ENCODE measurements at places on chromosomes 6 and 20.
A peak's percentile ranks its signal among the peaks of the same experiment; 100 is the strongest.

- no peak for DNase-seq
Observed at GRCh38 chr6:87791982-87792381, 89.9 kb upstream of the AKIRIN2 start.

- DNase-seq: no peak
Observed at GRCh38 chr6:154378518-154378917, 21.9 kb upstream of the IPCEF1 start.

DNA sequence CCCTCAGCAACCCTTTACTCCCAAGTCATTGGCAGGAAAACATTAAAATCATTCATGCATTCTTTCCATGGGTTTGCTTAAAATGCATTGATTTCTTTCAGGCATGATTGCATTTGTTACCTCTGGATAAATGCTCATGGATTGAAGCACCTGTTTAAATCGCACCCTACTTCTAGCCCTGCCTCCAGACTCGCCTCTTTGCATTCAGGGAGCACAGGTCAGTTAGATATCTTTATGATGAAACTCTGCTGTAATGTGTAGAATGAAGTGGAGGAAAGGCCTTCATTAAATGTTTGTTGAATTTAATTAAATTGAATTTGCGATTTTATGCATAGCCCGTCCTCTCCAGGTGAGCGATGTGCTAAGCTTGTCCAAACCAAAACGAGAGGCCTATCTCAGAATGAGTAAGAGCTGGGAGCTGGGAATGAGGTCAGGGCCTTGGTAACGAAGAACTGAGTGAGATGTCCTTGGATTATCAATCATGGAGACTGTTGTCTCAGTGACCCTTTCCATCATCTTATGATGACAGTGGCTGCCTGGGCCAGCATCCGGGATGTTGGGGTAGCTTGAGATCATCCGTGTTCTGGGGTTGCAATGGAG lies 210.1 kb downstream of the SYNDIG1 start:
- DNase-seq: no peak

GRCh38 chr20:18712131-18712530 lies 101.5 kb upstream of the SCP2D1 start:
- DNase-seq: no peak

DNA sequence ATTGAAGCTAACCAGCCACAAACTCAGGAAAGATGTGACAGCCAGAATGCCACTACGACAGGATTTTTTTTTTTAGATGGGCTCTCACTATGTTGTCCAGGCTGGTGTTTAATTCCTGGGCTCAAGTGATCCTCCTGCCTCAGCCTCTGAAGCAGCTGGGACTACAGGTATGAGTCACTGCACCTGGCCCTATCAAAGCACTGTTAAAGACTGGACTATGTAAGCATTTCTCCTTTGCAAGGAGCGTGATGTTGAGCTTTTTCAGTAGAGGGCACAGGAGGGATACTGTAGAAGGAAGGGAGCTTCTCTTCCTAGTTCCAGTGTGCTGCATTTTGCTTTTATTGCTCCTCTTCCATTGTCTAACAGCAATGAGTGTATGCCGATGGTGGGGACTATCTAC lies 35.8 kb downstream of the ZBTB9 start:
- no peak for DNase-seq

DNA sequence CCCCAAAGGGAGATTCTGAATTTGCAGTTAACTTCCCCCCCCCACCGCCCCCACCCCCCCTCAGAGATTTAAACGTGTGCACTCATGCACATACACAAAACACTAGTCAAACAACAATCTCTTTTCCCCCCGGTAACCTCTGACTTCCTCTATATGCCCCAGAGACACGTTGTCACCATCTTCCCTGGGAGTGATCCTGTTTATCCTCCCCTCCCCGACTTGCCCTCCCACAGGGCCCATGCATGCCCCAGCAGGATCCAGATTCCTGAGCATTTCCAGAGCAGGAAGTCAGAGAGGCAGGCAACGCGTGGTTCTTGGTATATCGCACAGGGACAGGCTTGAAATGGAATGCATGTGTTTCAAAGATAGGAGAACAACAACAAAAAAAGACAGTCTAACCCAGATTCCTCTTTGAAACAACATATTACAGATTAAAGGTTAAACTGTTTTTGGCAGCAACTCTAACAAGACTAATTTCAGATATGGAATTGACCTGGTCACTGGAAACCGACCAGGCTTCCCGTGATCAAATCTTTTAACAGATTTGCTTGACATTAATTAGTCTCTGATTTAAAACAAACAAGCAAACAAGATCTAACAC lies 1.3 kb downstream of the BLCAP start:
- no peak for DNase-seq

- DNase-seq: no peak
Observed at GRCh38 chr20:51830538-51830937, 28.2 kb upstream of the SALL4 start.

GRCh38 chr6:125679128-125679527 lies 70.3 kb upstream of the HEY2 start:
- DNase-seq: no peak

- DNase-seq: no peak
Observed at GRCh38 chr6:126072172-126072571, 85.8 kb downstream of the TRMT11 start.

- DNase-seq: no peak
Observed at GRCh38 chr6:54801669-54802068, 44.9 kb upstream of the FAM83B start.

GRCh38 chr6:145815309-145816274 lies 997 bp upstream of the FBXO30 start:
- no peak for DNase-seq

DNA sequence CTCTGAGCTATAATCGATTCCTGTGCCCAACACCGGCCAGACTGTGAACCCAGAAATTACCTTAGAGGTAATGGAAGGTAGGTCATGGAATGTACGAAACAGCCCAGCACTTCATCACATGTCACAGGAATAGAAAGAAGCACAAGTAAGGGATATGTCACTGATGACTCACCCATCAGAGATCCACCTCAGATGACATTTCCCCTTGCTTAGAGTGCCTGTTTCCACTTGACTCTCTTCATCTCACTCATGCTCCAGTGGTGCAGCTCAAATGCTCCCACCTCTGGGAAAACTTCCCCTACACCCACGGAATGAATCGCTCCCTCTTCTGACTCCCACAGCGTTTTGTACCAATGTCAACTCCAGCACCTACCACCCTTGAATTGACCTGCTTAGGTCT lies 381.6 kb upstream of the CNR1 start:
- no peak for DNase-seq

DNA sequence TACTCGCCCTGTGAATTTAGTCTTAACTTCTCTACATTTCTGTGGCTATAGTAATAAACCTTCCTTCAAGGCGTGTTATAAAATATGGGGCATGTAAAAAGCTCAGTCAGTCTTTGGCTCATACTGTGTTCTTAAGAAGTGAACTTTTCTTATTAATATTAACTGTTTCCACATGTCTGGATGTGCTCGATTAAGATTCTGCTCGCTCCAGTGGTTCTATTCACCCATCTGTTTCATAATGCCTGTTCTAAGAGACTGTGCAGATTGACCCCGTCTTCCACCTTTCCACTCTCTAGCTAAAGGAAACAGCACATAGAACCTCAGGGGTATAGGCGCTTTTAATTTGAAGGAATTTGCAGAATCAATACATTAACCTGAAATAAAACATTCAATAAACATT lies 99.9 kb downstream of the L3MBTL3 start:
- DNase-seq: no peak

DNA sequence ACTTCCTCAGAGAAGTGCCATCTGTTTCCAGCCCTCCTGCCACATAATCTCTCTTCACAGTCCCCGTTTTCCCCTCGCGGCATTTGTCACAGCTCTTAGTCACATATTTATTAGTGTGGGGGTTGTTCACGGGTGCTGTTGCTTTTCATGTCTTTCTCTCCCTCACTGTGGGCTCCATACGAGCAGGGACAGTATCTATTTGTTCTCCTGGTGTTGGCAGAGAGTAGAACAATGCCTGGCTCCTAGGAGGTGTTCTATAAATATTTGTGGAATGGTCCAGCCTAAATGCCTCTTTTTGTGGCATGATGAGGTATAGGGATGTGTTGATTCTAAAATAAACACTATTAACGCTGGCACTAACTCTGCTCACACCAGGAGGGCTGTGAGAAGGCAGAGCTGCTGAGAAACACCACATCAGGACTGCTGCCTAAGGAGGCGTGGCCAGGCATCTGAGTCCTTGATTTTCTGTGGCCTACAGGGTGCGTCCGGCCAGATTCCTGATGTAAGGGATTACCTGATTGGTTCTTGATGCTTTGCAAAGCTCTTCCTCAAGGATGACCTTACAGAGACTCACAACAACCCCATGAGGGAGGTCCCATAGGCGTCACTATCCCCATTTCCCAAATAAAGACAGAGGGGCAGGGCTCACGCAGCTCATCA lies 219.8 kb upstream of the ARID1B start:
- peak; percentile 43 for DNase-seq

GRCh38 chr6:117502580-117502979 lies 20.1 kb downstream of the DCBLD1 start:
- no peak for DNase-seq

GRCh38 chr6:116066789-116067188 lies 6.1 kb upstream of the FRK start:
- no peak for DNase-seq

Data from C1 segment of cervical spinal cord (tissue), 14 donors.